NAMALWA (cell line): ENCODE measurements at places on chromosomes 3 and 15.

- DNase-seq, result no peak
These were observed 49.8 kb downstream of the NIPA2 start for GRCh38 chr15:22888120-22888859.

GRCh38 chr3:71579935-71580406 lies 3.6 kb downstream of the FOXP1 start:
- DNase-seq, result peak; percentile 56

GRCh38 chr3:160757233-160758106 lies 1.4 kb downstream of the PPM1L start:
- no peak for DNase-seq

GRCh38 chr3:42262525-42262924 lies 3.5 kb downstream of the CCK start:
- DNase-seq, result no peak

DNA sequence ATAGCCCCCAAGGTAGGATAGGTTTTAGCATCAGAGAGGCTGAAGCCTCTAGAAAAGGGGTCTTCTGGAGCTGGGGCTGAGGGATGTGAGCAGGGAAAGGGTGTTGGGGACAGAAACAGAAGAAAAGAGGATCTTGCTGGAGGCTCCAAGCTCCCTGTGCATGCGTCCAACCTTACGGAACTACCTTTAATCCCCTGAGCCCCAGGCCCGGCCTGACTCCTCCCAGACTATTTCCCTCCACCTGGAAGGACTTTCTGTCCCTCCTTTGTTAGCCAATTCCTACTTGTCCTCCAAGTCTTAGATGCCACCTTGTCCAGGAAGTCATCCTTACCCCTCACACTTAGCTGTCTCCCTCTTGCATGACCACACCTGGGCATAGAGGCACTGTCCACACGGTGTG lies 50.0 kb upstream of the VPS8 start:
- DNase-seq, result no peak

GRCh38 chr3:186705882-186706780 lies 11.0 kb upstream of the KNG1 start:
- DNase-seq, result no peak

- DNase-seq, result no peak
These were observed 85.1 kb downstream of the MTHFS start for GRCh38 chr15:79811406-79812405.

DNA sequence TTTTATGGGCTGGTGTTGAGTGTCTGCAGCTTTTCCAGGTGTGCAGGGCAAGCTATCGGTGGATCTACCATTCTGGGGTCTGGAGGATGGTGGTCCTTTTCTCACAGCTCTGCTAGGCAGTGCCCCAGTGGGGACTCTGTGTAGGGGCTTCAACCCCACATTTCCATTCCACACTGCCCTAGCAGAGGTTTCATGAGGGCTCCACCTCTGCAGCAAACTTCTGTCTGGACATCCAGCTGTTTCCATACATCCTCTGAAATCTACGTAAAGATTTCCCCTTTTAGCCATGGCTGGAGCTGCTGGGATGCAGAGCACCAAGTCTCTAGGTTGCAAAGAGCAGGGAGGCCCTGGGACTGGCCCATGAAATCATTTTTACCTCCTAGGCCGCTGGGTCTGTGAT lies 11.6 kb downstream of the RFX7 start:
- no peak for DNase-seq

GRCh38 chr3:98014268-98014585 lies 20.9 kb downstream of the GABRR3 start:
- no peak for DNase-seq

DNA sequence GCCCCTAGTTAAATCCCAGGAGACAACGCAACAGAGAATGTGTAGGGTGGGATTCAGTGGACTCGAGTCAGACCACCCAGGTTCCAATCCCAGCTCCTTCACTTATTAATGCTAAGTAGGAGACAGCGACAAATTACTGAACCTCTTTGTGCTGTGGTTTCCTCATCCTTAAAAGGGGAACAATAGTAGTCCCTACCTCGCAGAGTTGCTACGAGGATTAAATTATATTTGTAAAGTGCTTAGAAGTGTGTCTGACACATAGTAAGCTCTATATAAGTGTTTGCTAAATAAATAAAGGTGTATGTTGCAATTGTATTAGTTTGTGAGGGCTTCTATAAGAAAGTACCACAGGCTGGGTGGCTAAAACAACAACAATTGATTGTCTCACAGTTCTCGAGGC lies 58.0 kb upstream of the PPARG start:
- DNase-seq, result no peak

DNA sequence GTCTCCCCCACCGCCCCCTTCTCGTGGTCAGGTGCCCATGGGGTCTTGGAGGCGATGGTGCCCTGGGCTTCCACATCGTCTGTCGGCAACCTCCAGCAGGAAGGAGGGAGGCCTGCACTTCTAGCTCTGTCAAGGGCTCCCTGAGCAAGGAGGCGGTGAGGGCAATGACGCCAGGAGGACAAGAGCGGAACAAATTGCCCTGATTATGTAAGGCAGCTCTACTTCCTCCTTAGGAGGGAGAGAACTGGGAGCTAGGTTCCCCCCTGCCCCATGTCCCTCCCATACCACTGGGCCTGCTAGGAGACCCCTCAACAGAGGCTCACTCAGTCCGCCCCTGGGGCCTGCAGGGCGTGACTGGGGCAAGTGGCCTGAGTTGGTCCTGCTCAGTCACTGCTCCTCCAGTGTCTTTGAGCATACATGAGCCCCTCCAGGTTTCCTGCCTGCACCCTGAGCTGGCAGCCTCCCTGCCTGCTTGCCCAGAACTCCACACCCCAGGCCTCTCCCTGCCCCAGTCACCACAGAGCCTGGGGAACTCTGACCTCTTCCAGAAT lies 56.1 kb downstream of the CACNA2D2 start:
- no peak for DNase-seq

DNA sequence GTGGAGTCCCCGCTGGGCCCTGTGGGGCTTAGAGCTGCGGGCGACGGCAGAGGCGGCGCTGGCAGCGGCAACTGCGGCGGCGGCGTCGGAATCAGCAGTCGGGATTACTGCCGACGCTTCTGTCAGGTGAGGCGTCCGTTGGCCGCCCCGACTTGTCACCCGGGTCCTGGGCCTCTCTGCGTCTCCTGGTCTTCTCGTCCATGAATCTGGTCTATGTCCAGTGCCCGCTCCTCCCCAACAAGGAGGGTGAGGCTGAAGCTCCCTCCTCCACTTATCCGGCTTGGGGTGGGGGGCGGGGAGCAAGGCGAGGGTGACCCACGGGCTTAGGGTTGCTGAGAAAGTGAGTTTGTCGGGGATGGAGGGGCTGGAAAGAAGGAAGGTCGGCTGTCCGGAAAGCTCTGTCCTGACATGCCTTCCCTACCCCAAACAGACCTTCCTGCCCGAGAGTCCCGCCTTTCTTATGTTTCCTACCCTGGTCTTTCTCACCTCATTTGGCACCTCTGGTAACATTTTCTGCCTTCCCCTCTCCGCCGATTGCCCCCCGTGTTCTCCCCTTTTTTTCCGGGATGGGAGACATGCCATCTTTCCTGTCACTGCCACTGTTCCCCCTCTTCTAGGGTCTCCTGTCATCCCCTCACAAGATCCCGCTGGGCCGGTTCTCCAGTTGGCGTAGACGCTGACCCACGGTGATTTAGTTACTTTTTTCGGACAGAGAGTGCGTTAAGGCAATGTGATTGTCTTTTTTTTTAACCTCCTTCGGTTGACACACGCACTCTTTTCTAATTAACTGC lies 520 bp downstream of the ZNF654 start:
- DNase-seq, result peak; percentile 13

GRCh38 chr3:44993471-44994205 lies 17.6 kb downstream of the EXOSC7 start:
- DNase-seq, result no peak

DNA sequence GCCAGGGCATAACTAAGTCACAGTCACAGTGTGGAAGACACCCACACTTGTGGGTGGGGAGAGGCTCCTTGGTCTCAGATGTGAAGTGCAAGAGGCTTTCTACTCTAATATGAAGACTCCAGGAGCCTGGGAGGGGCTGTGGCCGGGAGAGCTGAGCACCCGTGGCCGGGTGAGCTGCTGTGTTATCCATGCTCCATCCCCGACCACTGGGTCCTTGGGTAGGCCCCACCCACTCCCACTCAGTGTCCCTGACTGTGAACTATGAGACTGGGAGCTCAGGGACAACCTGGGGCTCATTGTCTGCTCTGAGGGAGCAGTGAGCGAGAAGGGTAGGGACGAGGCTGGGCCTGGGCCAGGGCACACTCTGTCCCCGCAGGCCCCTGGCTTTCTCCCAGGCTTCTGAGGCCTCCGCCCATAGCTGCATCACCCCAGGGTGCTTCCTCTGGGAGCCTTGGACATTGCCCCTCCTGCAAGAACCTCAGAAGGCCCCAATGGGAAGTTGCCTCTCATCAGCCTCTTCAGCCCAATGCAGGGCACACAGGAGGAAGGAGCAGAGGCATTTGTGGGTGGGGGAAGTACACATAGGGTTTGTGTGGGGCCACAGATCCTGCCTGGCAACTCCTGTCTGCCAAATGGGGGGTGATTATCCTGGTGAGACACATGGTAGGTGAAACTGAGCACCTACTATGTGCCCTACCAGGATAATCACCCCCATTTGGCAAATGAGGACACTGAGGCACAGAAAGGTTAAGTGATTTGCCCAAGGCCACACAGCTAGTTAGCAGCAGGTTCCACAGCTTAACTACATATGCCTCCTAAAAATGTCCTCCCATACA lies 2.4 kb downstream of the ANPEP start:
- DNase-seq, result no peak

GRCh38 chr3:130895690-130896488 lies 2.0 kb downstream of the ATP2C1 start:
- peak; percentile 7 for DNase-seq

DNA sequence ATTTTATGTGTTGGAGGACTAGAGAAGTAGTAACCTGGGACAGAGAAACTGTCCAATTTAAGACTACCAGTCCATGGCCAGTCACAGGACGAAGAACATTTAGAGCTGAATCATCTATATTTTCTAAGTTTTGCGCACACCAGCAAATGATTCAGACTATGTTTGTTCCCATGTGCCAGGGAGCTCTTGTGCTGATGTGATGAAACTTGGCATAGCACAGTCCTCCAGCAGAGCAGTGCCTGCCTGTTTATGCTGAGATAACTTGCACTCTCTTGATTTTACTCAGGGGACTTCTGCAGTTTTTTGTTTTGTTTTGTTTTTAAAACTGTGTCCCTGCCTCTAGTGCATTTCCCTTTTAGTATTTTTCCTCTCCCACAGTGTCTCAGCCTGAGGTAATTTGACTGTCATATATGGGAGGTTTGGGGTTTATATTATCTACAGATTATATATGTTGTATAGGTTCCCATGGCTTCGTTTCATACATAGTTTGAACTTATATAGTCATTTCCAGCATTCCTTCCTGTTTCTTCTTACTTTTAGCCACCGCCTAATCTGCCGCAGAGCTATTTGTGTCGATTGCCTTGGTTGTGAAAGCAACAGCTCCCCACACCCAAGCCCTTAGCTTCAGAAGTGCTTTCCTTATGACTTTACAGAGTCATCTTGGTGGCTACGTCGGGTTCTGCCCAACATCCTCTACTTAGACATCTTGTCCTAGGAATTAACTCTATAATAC lies 45.5 kb downstream of the PPM1L start:
- peak; percentile 7 for DNase-seq

DNA sequence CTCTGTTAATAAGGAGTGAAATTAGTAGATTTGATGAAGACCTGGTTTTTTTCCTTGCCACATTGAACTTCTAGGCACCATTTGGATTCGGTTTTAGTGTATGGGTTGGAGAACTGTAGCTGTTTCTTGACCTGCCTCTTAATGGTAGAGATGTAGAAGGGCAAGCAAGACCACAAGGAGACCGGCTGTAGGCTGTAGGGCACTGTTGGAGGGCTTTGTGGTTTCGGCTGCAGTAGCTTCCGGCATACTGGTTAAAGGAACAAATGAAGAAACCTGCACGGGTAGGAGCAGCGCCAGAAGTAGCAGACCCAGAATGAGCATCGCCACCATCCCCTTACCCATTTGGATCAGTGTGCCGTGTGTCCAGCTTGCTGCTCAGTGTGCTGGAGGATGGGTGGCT lies 7.9 kb downstream of the PCLAF start:
- no peak for DNase-seq

- DNase-seq, result no peak
These were observed 421.5 kb downstream of the LPP start for GRCh38 chr3:188575501-188575900.

GRCh38 chr15:38294126-38294525 lies 41.5 kb downstream of the SPRED1 start:
- DNase-seq, result no peak

DNA sequence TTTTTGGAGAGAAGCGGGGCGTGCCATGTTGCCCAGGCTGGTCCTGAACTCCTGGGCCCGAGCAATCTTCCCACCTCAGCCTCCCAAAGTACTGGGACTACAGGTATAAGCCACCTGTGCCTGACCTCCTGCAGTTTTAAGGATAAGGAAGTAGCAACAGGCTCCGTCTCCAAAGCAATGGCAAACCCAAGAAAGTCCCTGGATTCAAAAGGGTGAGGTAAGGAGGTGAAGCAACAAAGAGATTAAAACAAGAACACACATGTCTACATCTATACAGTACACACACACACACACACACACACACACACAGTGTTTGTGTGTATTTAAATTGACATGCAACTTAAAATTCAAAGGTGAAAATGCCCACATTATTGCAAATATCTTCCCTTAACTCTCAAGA lies 58.9 kb downstream of the ABCC5 start:
- no peak for DNase-seq

DNA sequence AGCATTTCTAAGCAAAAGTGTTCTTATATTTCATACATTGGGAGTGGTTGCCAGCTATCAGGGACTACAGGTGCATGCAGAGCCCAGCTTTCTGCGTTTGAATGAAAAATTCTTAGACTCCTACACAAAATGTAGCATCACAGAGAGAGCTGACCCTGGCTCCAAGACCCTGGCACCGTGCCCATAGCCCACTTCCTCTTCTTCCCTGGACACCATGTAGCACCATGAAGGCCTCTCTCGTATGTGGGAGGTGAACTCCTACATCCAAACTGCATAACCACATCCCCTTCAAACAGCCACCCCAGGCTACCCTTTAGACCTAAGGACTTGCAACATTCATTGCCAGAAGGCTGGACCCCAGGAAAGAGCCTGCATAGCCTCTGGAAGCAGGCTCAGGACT lies 35.8 kb upstream of the ATOSA start:
- DNase-seq, result no peak

DNA sequence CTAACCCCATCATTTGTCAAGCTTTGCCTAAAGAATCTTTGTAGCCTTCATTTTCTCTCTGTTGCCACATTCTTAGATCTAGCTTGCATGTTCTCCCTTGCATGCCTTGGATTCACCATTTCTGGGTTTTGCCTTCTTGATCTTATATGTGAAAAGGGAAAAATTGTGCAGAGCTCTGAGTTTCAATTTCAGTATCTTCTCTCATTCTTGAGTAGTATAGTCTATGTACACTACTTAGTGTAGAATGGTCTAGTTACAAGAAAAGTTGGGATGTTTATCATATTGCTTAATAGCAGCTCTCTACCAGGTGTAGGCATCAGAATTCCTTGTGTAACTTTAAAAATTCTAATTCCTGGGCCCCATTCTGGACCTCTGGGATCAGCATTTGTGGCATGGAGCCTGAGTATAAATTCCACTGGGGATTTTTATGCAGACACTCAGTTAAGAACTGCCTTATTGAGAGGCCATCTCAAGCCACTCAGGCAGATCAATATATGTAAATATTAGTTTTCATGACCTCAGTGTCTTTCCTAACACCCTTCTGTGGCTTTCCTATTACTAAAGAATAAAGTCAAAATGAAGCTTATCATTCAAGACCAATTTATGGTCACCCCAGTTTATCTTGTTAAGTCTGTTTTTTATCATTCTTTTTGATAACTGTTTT lies 23.4 kb downstream of the GTF2E1 start:
- DNase-seq, result no peak

- peak; percentile 3 for DNase-seq
These were observed 81.5 kb downstream of the SLC25A26 start for GRCh38 chr3:66302288-66302687.
